ENCODE measurements at places on chromosomes 16 and 17. TPM values are rescaled to one million over a fixed set of nuclear protein-coding genes. Genes with fewer than 3 reads are reported as not detected.

The AGRP gene
- total RNA-seq: not detected

The ZNF19 gene
- total RNA-seq: 5.3 TPM

The TBC1D3B gene
- not detected for total RNA-seq

The PPP1R27 gene
- not detected for total RNA-seq

The HBA2 gene
- not detected for total RNA-seq

The ZNF423 gene
- total RNA-seq: 0.20 TPM

The NME1 gene
- 178 TPM for total RNA-seq

The VASN gene
- 115 TPM for total RNA-seq

The TMEM235 gene
- not detected for total RNA-seq

The KCNG4 gene
- not detected for total RNA-seq

The SGCA gene
- total RNA-seq: not detected

The FUS gene
- 22.4 TPM for total RNA-seq

The GGT6 gene
- total RNA-seq: not detected
